ENCODE measurements at places on chromosomes 12 and 14. TPM values are rescaled to one million over a fixed set of nuclear protein-coding genes. Genes with fewer than 3 reads are reported as not detected.

DNA sequence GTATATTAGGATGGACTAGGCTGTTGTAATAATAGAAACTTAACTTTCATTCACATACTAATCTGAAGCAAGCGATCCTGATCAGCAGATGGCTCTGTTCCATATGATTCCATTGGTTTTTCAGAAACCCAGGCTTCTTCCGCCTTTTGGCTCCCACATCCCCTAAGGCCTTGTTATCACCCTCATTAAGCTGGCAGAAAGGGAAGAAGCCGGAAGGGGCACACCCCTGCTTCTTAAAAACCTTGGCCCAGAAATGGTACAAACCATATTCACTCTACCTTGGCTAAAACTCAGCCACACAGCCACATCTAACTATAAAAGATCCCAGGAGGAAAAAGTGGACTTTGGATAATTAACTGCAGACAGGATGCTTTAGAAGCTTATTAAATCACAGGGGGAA is 329.2 kb downstream of the PCNX1 start:
- DNase-seq, result no peak

DNA sequence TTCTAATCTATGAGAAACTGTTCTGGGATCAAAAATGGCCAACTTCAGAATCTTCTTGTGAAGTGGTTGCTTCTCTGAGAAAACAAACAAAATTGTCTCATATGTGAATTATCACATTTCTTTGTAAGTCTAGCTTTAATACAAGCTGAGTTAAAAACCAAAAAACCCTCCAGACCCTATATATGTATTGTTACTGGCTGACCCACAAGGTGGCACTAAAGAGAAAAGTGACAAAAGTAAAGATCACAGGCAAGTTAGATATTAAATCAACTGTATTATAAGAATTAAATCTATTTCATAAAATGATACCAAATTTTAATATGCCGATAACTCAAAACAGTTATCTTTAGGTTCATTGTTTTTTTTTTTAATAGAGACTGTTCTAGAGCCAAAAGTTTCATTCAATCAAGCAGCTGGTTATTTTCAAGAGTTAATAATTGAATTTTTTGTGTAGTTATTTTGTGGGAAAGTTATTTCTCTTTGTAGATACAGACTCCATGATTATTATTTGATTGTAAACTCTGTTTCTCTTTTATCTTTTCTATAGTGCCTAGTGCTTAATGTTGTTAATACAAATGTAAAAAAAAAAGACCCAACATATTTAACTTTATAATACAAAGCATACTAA is 7.5 kb upstream of the TRHDE start:
- no peak for DNase-seq

Gene TSPAN19
- total RNA-seq, result 0.27 TPM

DNA sequence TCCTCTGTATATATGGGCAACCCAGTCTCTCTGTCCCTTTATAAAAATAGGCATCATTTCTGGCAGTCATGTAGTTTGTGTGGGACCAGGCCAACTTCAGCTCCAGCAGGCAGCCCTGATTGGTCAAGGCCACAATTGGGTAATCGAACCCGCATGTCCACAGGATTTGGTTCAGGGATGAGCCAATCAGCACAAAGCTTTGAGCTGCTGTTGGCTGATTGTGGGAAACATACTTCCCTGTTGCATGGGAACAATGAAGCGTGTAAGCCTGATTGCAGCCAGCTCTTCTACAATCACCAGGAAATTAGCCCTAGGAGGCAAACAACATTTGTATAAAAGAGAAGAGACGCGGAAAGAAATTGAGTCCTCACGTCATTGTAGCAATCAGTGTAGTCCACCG is 328.6 kb downstream of the PCNX1 start:
- peak; percentile 52 for DNase-seq

DNA sequence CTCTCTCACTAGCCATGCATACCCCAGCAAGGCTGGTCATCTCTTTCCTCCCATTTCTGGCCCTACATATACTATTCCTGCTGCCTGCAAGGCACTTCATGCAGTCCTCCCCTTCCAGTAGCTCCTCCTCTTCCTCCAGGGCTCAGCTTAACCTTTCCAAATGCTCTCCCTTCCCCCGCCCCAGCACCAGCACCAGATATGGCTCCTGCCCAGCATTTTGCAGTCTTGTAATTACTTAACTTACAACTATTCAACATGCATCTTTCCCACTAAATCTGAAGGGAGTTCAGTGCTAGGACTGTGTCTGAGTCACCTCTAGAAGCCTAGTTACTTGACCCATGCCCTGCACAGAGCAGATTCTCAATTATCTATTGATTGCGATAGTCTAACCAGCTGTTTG is 1.8 kb upstream of the FBXO21 start:
- DNase-seq, result no peak

GRCh38 chr12:51676875-51677274 is 85.8 kb downstream of the SCN8A start:
- DNase-seq, result no peak

Gene TRIM9
- total RNA-seq, result 0.40 TPM

Gene IFI27
- total RNA-seq, result 132 TPM

GRCh38 chr14:92465353-92466055 is 48.1 kb upstream of the RIN3 start:
- no peak for DNase-seq

- peak; percentile 61 for DNase-seq
These were observed 21.6 kb upstream of the STAC3 start for GRCh38 chr12:57272337-57273151.

DNA sequence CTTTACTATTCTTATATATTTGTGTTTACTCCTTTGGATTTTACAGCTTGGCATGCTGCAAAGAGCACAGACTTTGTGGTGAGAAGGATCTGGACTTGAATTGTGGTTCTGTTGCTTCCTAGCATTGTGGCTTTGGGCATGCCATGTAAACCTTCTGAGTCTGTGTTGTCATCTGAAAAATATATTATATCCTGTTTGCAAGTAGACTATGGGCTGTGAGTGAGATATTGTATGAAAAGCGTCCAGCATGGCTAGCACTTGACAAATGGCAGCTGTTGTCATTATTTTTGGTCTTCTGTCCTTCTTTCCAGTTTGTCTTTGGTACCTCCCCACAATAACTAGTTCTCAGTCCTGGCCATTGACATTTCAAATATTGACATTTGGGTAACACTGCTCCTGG is 61.8 kb upstream of the DACT1 start:
- no peak for DNase-seq

- DNase-seq, result no peak
These were observed 22.3 kb upstream of the GNS start for GRCh38 chr12:64781280-64782190.

Gene PTHLH
- not detected for total RNA-seq

Gene CLEC1A
- 2.5 TPM for total RNA-seq

GRCh38 chr12:106910202-106910601 is 45.5 kb upstream of the TMEM263 start:
- no peak for DNase-seq

GRCh38 chr14:54931598-54932340 is 29.1 kb upstream of the GCH1 start:
- no peak for DNase-seq

DNA sequence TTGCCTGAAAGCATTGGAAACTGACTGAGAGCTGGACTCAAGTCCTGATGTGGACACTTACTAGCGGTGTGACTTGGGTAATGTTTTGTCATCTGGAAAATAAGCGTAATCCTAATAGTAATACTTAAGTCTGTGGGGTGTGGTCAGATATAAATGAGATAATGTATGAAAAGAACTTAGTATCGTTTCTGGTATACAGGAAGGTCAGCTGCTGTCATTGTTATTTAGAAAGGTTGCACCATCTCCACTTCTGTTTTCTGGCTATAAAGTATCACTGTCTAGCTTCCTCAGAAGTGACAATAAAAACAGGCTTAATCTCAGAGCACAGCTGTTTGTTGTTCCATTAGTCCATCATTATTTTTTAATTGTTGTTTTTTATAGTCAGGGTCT is 34.1 kb upstream of the TUBA1C start:
- no peak for DNase-seq

DNA sequence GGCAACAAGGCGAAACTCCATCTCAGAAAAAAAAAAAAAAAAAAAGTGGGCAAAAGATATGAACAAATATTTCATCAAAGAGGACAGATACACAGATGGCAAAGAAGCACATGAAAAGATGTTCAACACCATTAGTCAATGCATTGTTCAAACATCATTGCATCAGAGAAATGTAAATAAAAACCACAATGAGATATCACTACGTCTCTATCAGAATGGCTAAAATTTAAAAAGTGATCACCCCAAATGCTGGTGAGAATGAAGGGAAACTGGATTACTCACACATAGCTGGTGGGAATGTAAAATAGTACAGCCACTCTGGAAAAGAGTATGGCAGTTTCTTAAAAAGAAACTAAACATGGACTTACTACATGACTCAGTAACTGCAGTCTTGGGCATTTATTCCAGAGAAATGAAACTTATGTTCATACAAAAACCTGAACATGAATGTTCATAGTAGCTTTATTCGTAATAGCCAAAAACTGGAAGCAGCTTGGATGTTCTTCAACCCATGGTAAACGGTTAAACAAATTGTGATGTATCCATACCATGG is 3.6 kb downstream of the L2HGDH start:
- DNase-seq, result no peak

Gene PLEKHD1
- 0.22 TPM for total RNA-seq

Gene LRTM2
- total RNA-seq, result not detected

DNA sequence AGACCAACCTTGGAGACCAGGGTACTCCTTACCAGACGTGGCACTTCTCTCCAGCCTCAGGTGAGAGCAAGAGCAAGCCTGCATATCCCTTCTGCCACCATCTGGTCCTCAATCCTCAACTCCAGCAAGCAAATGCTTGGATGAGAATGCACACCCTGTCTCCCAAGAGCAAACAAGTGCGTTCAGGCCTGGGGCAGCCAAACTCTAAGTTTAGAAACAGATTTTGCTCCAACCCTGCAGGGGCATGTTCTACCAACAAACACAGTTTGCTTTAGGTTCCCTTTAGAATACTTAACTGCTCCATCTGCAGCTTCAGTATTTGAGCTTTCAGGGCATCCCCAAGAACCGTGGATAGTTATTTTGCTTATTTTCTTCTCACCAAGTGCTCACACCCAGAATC is 55.9 kb upstream of the FICD start:
- DNase-seq, result no peak

- no peak for DNase-seq
These were observed 52.1 kb downstream of the DAD1 start for GRCh38 chr14:22536853-22537338.

GRCh38 chr14:80762641-80763228 is 178.8 kb downstream of the CEP128 start:
- no peak for DNase-seq

GRCh38 chr12:85814071-85814470 is 22.1 kb downstream of the RASSF9 start:
- no peak for DNase-seq

Gene TPH2
- total RNA-seq, result not detected

DNA sequence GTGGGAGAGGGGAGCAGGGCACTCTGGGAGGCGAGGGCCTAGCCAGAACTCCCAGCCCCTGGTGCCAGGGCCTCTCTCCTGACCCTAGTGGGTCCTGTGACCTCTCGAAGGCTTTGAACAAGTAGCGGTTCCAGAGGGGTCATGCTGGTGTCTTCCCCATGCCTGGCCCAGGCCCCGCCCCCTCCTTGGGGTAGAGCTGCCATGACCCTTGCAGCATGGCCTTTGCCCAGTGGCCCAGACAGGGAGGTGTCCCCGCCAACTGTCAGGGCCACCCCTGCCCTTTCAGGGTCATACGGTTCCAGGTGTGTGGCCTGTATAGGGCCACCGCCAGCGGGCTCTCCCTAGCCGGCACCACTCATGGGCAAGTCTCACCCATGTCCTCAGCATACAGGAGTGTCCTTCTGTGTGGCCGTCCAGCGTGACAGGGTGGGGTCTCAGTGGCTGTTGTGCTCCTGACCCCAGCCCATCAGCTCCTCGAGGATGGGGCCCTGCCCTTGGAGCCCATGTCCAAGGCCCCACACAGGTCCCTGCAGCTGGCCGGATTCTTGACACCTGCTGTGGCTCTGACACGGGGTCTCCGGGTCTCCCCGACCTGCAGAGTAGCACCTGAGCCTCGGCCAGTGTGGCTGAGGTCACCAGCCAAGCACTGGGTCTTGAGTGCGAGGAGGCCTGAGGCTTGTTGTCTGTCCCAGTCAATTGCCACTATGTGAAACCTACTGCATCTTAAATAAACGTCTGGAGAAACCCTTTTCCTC is 34.6 kb downstream of the PACS2 start:
- DNase-seq, result no peak

Gene HOXC5
- not detected for total RNA-seq

DNA sequence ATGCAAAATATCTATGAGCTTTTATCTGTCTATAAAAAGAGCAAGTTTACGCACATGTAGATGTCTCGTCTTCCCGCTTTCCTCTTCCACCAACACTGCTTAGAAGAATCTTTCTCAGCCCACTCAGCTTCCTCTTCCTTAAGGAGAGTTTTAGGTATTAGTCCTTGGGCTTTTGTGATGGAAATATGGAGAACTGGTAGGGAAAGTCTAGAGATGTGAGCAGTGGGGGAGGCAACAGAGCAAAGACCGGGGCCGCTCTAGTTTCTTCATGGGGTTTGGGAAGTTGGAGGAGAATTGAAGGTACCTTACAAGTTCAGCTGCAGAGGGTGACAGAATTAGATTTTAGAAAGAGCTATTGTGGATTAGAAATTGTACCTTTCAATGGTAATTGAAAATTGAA is 56.3 kb upstream of the CPNE8 start:
- no peak for DNase-seq

Gene RTL1
- not detected for total RNA-seq

- no peak for DNase-seq
These were observed 17.8 kb upstream of the RPS6KA5 start for GRCh38 chr14:91078095-91078737.

GRCh38 chr12:121036810-121037326 is 2.2 kb downstream of the OASL start:
- no peak for DNase-seq

- DNase-seq, result no peak
These were observed 3.3 kb upstream of the SLC4A8 start for GRCh38 chr12:51421266-51421884.

DNA sequence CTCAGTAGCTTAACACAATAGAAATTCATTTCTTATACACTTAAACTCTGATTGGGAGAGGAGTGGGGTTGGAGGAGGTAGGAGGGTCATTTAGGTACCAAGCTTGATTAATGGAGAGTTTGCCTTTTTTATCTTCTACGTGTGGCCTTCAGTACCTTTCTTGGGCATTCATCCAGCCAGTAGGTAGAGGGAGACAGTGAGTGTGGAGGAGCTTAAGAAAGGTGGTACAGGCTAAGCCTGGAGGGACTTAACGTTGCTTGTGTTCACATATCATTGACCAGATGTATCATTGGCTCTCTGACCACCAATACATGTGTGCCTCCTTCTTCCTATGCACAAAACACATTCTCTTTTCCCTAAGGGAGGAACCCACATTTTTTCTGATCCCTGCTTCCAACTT is 232.9 kb upstream of the CRY1 start:
- no peak for DNase-seq

DNA sequence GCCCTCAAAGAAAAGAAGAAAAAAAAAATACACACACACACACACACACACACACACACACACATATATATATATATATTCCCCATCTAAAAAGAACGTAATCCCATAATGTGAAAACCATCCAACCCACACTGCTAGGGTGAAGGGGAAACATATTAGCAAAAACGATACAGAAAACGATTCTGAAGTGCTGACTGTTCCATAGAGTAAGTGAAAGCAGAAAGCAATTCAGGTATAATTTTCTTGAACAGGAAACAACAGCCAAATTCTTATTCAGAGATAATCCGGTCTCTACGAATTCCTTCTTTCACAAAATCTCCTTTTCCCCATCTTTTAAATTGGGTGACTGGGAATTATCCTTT is 393.5 kb downstream of the NOVA1 start:
- no peak for DNase-seq

Gene PPFIA2
- total RNA-seq, result 0.35 TPM

Gene KRT71
- total RNA-seq, result not detected
